ENCODE measurements at places on chromosomes 11 and 22.

DNA sequence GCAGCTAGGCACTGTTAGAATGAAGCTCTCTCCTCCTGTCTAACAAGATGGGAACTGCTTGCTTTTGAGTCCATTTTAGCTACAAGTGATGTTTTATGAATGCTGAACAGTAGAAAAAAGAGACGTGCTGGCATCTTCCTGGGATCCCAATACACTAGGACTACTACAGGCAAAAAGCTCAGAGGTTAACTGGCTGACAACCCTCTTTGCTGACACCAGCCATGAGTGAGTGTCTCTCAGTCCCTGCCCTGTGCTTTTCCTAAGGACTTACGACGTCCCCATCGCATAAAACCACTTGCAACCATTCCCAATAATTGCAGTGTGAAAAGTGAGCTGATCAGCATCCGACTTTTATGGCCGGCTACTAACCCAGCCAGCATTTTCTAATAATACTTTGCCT lies 213.5 kb downstream of the NTM start:
- DNase-seq = no peak

DNA sequence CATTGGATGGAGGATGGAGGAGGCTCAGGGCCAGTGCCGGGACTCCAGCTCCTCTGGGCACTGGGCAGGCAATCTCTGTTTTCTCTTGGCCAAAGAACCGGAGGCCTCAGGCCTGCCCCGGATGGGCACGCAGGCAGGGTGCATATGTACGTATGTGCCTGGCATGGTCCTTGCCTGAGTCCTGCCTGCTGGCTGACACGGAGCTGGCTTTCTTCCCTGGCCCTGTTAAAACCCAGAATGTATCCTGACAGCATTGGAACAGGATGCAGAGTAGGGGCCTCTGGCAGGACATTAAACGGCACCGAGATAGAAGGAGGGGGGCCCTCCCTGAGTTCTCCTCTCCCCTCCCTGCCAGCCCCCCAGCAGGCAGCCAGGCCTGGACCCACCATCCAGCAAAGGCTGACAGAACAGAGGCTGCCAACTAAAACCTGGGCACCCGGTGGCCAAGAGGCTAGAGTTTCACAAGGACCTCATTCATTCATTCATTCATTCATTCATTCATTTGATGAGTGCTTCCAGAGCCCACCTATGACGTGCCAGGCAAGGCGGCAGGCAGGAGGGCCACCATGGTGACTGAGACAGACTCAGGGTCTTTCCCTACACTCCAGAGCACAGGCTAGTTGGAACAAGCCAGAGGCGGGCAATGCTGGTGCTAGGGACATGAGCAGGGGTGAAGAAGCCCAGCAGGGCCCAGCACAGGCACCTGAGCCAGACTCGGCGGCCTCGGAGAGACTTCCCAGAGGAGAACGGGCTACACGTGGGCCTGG lies 28.8 kb downstream of the FLRT1 start:
- DNase-seq = no peak

- DNase-seq = no peak
Measured at GRCh38 chr11:128505449-128506065, 81.8 kb downstream of the ETS1 start.

DNA sequence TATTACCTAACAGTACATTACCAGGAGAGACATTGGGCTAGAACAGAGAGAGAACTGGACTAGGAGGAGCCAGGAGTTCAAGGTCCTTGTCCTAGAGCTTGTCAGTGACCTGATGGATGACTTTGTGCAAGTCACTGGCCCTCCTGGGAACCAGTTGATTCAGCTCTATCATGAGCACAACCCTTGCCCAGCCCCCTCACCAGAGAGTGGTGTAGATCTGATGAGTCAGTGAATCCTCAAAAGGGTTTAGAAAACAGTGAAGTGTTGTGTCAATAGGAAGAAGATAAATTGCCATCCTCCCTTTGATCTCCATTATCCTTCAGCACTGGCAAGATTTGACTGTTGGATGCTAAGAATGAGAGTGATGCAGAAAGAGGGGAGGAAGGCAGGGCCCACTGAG lies 24.3 kb downstream of the NEU3 start:
- DNase-seq = no peak

- no peak for DNase-seq
Measured at GRCh38 chr11:44303401-44303938, 6.5 kb downstream of the ALX4 start.

DNA sequence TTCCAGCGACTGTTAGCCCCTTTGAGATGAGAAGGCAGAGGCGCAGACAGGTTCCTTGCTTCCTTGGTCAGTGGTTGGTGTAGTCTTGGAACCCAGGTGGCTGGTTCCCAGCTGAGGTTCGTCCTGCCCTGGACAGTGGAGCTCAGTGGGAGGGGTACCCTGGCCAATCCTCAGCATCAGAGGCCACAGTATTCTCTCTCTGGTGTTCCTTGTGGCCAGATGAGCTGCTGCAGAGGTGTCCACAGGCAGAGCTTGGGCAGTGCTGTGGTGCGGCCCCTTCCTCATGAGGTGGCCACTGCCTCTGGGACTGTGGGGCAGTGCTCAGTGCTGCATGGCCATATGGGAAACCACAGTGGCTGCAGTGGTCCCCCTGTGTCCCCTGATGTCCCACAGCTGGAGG lies 61.8 kb downstream of the CTTN start:
- DNase-seq = no peak

GRCh38 chr11:99244613-99245012 lies 223.9 kb downstream of the CNTN5 start:
- no peak for DNase-seq

DNA sequence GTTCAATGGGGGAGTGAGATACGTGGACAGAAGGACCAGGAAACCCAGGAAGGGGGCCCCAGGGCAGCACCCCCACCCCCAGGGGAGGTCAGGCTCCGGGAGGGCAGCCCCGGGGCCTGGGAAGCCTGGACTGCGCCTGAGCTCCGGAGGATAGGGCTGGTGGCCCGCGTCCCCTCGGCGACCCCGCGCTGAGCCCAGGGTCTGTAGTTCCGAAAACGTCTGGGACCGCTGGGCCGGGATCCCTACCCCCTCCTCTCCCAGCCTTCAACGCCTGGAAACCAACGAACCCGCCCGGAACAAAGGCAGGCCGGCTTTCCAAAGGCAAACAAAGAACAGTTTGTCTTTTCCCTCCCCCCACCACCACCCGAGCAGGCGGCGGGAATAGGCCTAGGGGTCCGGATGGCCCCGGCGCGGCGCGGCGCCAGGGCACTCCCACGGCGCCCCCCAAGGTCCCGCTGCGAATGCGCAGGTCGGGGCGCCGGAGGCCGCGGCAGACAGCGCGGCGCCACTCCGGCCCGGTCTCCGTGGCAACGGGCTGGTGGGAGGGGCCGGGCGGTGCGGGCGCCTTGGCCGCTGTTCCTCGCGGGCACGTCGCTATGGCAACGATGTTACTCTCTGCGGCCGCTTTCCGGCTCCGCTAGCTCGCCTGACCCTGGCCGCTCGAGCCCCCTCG lies 58.5 kb downstream of the IGLL1 start:
- peak; percentile 78 for DNase-seq

- DNase-seq = no peak
Measured at GRCh38 chr22:46815132-46815531, 52.7 kb downstream of the TBC1D22A start.

DNA sequence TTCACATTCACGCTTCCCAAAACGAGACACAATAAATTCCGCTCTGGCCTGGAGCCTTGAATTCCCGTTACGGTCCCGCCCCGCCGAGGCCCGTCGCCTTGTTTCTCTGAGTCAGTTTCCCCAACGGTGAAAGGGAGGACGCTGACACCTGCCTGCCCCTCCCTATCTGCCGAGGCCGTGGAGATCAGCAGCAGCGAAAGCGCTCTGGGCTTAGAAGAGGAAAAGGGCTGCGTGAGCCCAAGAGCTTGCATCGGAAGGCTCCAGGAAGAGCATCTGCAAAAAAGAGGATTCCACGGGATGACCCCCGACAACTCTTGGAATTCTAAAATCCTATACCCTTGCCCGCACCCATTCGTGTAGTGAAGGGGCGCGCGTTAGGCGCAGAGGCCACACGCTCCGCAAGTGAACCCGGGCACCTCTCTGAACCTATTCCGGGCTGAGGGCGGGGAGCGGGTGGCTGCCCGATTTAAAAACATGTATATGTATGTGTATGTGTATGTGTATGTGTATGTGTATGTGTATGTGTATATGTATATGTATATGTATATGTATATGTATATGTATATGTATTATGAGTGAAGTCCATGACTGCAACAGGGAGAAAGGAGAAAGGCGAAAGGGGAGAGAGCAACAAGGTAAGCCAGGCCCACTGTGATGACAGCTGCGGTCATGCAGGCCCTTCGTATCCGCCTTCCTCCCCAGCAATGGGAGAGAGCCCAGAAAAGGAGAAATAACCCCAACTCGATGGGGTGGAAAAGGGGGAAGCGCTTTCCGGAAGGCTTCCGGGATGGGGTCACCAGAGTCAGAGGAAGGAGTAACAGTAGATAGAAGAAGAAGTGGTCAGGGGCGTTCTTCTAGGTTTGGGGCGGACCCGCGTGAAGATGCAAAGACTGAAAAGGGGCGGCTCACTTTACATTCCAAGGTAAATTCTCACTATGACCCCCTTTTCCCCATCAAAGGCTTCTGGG lies 948 bp upstream of the MRTFA start:
- peak; percentile 64 for DNase-seq

DNA sequence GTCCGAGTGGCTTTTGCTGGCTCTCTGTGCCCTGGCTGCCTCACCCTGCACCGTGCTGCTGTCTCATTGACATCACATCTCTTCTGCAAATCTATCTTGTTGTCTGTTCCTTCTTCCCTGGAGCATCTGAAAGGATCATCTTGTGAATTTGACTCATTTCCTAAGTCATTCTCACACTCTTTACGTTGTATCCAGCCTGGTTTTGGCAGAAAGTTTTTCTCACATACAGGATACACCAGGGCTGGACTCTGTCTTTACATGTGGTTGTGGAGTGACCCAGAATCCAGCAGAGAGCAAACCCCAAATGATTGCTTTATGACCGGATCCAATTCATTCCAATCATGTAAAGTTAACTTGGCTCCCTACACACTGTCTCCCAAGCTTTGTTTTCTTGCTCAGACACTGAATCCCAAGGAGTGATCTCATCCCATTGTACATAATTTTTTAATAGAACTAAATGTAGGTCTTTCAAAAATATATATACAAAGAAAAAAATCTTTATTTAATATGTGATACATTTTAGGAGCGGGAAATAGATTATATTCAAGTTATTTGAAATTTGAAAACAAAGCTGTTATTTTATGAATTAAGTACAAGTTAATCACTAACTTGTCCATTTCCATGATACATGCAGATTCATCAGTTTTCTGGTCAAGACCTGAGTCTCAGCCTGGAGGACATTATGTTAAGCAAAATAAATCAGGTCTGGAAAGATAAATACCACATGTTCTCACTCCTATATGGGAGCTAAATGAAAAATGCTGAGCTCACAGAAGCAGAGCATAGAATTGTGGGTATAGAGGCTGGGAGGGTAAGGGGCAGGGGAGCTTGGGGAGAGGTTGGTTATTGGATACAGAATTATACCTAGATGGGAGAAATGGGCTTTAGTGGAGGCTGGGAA lies 2.9 kb upstream of the RFPL1 start:
- no peak for DNase-seq

DNA sequence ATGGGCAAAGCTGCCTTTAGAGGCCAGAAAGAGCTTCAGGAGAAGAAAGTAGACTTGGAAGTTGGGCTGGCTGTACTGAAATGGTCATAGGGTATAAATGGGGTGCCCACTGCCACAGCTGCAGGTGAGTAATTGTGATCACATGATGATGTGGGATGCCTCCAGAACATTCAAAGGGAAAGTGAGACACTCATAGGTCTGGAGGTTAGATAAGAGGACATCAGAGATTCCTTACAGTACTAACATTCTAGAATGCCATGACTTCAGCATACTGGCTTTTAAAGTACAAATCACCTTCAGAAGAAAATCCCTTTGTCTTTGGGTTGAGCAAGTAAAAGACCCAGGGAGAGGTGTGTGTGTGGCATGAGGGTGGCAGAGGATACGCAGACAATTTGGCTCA lies 419.2 kb downstream of the TENM4 start:
- no peak for DNase-seq

GRCh38 chr22:47199261-47199978 lies 437.0 kb downstream of the TBC1D22A start:
- DNase-seq = peak; percentile 11

DNA sequence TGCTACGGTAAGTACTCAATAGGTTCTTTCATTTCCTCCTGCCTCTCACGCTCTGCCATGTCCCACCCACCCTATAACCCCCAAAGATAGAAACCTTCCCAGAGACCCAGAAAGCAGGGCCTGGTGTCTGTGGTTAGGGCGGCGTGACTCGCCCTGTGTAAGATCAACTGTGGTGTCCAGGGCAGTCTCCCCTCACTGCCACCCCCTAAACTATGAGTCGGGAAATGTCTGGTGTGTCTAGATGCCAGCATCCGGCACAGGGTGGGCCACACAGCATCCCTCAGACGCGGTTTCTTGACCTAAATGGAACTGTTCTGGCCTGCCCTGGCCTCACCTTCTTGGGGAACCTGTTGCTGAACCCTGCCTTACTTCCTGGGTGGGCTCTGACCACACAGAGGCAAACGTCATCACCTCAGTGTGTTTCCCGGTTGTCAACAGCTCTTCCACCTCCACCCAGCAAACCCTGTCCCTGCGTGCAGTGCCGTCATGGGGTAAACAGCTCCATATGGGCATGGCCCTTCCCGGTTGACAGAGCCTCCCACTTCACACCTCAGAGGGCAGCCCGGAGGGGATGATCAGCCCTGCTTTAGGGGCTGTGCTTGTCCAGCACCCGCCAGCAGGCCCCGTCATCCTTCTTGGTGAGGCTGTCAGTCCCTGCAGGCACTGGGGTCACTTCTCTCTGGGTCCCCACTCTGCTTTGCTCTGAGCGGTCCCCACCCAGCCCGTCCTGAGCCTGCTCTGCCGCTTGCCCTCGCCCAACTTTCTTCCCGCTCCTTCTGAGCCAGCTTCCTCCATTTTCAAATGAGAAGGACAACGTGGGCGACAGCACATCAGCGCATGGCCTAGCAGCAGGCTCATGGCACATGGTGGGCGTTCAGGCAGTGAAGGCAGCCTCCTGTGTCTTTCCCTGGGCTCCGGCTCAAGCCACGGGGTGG lies 6.0 kb downstream of the WNT11 start:
- DNase-seq = no peak

GRCh38 chr11:13210424-13210823 lies 67.2 kb upstream of the BMAL1 start:
- peak; percentile 39 for DNase-seq

DNA sequence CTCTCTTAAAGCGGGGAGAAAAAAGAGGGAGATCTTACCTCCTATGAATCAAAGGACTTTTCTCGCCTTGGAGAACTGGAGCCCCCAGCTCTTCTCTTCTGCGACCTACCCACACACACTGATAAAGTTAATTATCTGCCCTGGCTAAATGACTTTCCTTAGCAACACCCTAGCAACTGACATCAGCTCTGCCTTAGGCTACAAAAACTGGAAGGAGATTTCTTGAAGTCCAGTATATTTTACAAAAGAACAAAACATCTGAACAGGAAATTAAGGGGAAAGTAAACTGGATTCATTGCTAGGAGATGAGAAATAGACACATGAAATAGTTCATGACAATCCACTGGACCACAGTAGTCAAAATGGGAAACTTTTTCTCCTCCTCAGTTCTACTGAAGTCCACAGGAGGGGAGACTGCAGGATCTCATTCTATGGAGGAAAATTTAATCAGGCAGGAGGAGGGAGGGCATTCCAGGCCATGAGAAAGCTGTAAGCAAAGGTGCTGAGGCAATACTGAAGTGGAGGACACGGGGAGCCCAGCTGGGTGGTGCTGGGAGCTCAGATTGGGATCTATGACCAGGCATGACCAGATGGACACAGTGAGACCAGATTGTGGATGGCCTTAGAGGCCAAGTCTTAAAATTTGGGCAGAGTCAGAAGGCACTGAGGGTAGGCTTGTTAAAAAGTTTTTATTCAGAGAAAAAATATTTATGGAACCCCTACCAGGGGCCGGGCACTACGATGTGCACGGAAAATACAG lies 3.7 kb upstream of the SPON1 start:
- DNase-seq = no peak
